ENCODE measurements at places on chromosomes 7 and 10.

DNA sequence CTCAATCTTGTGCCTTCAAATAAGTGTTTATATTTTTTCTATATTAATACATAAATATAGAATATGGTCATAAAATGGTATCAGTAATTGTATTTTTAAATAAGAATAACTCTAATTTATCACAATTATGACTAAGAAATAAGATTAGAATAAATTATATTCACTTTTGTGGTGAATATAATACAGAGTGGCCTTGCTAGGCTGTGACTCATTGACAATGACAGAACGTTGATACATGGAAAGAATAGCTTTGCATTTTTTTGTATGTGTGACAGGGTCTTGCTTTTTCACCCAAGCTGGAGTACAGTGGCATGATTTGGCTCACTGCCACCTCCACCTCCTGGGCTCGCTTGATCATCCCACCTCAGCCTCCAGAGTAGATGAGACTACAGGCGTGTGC, 47.8 kb upstream of the PCLO start:
- DNase-seq: no peak

GRCh38 chr10:43230909-43231522, 35.8 kb downstream of the RASGEF1A start:
- no peak for DNase-seq

DNA sequence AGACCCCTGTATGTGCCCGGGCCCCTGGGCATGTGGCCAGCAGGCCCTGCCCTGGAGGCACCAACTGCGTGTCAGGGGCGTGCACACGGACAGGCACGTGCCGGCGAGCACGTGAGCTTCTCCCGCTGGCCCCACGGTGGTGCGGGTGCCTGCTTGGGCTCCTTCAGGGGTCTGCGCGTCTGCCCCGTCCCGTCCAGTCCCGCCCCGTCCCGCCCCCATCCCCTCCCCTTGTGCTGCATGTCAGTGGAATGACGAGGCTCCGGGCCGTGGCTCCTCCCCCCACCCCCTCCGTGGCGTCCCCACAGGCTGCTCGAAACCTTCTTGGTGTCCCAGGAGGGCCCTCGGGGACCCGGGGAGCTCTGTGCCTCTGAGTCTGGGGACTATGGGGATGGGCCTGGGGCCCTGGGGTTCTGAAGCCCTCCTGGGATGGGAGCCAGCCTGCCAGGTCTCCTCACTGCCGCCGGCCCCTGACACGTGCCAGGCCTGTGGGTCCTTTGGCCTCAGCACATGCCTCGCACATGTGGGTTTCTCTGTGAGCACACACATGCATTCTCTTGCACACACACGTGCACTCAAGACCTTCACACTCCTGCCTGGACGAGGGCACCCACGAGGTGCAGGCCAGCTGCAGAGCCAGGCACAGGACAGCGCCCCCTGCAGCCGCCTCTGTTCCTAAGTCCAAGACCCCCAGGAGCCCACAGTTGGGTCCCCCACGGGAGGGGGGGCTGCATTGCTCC, 27.5 kb upstream of the AMZ1 start:
- DNase-seq: no peak

DNA sequence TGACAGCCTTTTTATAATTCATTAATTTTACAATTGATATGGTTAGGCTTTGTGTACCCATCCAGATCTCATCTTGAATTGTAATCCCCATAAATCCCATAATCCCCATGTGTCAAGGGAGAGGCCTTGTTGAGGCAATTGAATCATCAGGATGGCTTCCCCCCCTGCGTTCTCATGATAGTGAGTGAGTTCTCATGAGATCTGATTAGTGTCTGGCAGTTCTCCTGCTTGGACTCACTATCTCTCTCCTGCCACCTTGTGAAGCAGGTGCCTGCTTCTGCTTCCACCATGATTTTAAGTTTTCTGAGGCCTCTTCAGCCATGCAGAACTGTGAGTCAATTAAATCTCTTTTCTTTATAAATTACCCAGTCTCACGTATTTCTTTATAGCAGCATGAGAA, 165.7 kb upstream of the GNAI1 start:
- no peak for DNase-seq

GRCh38 chr7:31122649-31123058, 70.5 kb downstream of the ADCYAP1R1 start:
- DNase-seq: peak; percentile 81

- DNase-seq: no peak
Measured at GRCh38 chr10:97279121-97279815, 13.2 kb downstream of the ARHGAP19 start.

DNA sequence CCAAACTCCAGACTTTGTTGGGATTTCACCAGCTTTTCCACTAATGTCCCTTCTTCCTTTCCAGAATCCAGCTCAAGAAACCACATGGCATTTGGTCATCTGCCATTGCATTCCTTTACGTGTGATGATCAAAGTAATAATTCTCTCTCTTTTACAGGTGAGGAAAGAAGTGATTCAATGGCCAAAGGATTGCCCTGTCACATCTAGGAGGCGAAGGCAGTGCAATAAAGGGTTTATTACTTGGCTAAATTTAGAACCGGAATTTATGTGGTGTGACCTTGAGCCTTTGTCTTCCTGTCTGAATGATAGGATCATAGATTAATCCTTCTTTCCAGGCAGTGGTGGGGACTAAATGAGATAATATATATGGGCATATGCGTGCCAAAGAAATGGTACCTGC, 58.3 kb upstream of the COBL start:
- no peak for DNase-seq

GRCh38 chr10:105609451-105609850, 968.4 kb downstream of the SORCS3 start:
- no peak for DNase-seq

DNA sequence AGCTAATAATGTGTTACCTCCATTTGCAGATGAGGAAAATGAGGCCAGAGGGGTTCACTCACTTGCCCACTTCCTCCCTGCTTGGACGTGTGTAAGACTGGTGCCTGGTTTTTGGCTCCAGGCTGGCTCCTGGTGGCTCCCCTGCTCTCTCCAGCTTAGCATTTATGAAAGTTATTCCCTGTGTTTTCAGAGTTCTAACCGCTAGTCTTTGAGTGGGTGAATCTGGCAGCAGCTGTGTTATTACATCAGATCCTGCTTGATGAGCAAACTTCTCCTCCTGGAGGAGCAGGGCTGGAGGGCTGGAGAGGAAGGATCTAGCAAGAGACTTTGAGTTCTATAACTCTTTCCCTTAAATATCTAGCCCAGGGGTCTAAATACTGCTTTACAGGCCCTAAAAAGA, 80.9 kb upstream of the AGBL3 start:
- peak; percentile 68 for DNase-seq

DNA sequence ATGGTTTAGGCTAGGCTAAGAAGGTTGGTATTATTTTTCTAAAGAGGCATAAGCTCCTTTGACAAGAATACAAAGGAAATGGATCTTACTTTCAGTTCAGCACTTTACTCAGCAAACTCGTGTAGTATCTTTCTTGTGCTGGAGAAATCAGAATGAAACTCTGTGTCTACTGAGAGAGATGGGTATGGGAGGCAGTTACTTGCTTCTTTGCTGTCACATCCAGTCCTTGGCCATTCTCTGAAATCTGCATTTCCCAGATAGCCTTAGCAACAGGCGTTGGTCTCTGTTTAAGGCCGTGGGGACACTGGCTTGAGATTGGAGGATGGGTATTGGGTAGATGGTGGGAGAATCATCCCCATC, 180.5 kb downstream of the NRP1 start:
- DNase-seq: no peak

GRCh38 chr10:113947184-113948041, 93.0 kb downstream of the NHLRC2 start:
- no peak for DNase-seq

- DNase-seq: no peak
Measured at GRCh38 chr7:113890331-113891030, 28.3 kb downstream of the PPP1R3A start.

GRCh38 chr10:100637785-100638184, 102.0 kb downstream of the HIF1AN start:
- no peak for DNase-seq

GRCh38 chr10:128384831-128385230, 258.6 kb upstream of the MKI67 start:
- DNase-seq: no peak

DNA sequence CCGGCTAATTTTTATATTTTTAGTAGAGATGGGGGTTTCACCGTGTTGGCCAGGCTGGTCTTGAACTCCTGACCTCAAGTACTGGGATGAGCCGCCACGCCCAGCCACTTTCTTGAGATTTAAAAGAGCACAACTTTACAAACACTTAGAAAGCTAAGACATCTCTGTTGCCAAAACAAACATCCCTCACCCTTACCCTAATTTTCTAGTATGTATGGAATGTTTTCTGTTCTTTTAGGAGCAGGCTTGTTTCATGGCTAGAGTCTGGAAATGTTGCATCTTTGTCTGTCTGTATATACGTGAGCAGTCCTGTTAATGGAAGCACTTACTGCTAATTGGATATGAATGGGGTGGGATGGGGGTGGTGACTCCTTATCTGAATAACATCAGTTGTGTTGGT, 2.9 kb downstream of the OLAH start:
- DNase-seq: no peak

GRCh38 chr7:117137868-117138267, 184.6 kb downstream of the ST7 start:
- no peak for DNase-seq

DNA sequence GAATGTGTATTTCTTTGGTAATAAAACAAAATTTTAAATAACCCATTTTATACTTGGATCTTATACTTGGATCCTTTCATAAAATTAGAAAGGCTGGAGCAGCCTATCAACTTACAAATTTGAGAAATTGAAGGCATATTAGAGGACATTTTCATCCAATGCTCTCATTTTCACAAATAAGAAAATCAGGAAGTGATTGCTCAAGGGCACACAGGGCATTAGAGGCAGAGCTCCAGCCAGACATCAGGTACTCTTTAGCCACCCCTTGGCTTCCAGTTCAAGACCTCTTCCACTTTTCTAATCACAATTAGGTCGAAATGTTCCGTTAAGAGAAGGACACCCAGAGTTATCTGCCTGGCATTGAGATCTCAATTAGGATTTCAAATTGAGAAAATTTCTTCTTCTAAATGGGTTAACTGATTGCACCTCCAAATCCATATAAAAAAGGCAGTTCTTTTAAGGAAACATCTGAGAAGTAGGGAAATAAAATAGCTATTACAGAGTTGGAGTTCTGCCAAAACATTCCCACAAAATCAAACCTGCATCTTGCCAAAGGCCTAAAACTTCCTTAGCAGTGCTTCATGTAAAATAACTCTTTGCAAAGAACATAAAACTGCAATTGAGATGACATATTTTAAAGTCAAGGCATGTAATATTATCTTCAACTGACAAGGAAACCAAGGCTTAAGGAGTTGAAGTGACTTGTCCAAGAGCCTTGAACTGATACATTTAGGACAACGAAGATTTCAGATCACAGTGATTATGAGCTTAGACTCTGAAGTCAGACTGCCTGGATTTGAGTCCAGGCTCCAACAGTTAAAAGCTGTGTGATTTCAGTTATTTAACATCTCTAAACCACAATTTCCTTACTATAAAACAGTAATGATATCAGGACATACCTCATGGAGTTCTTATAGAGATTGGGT, 2.4 kb downstream of the ACTA2 start:
- no peak for DNase-seq

- peak; percentile 34 for DNase-seq
Measured at GRCh38 chr10:501596-501995, 187.9 kb downstream of the DIP2C start.

DNA sequence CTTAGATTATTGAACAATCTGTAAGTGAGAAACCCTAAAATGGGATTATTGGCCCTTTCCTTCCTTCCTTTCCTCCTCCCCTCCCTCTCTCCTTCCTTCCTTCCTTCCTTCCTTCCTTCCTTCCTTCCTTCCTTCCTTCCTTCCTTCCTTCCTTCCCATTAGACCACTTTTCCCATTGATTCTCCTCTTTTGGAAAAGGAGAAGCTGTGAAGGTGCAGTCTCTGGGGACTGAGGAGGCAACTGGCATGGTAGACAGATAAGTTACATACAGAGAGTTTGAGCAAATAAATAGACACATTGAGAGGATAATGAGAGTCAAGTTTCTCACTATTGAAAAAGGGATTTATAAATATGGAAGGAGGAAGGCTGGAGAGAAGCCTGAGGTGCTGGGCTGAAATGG, 45.0 kb upstream of the CCDC7 start:
- DNase-seq: no peak

- DNase-seq: no peak
Measured at GRCh38 chr7:134599371-134599770, 47.3 kb upstream of the BPGM start.

DNA sequence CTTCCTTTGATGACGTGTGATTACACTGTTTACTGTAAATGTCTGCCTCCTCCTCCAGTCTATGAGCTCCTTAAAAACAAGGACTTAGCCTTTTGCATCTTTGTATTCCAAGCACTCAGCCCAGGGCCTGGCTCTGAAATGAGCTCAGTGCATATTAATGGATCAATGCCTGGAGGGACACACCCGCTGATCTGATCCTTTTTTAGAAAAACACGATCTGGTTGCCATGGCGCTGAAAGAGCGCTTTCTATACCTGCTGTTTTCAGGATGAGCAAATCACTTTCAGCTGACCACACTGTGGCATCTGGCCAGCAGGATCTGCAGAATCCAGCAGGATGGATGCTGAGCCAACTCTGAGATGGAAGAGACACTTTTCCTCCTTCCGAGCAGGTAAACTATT, 37.8 kb upstream of the GARS1 start:
- DNase-seq: peak; percentile 52

- peak; percentile 54 for DNase-seq
Measured at GRCh38 chr10:73650537-73651331, 5.1 kb downstream of the SYNPO2L start.

- no peak for DNase-seq
Measured at GRCh38 chr7:136900005-136900404, 31.6 kb downstream of the CHRM2 start.

GRCh38 chr10:72414642-72415041, 59.9 kb upstream of the DNAJB12 start:
- no peak for DNase-seq

GRCh38 chr10:78361031-78361430, 327.4 kb downstream of the RPS24 start:
- DNase-seq: no peak

- DNase-seq: no peak
Measured at GRCh38 chr7:17915796-17916195, 24.5 kb downstream of the SNX13 start.

DNA sequence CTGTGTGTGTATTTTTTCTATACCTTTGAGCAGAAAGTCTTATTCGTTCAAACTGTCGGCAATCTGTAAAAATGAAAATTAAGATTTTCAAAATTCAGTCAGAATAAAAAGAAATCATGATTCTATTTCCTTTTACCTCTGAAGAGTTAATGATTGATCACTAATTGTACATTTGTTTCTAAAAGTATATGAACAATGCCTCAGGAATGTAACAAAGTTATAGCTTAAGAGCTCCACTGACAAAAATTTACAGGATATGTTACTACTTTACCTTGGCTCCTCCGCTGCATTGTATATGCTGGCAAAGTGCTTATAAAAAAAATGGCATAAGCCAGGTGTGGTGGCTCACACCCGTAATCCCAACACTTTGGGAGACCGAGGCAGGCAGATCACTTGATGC, 225.7 kb downstream of the VTI1A start:
- no peak for DNase-seq

GRCh38 chr10:60490013-60490412, 100.3 kb upstream of the ANK3 start:
- no peak for DNase-seq
